ENCODE measurements at places on chromosomes 7 and 10. TPM values are rescaled to one million over a fixed set of nuclear protein-coding genes. Genes with fewer than 3 reads are reported as not detected.

DNA sequence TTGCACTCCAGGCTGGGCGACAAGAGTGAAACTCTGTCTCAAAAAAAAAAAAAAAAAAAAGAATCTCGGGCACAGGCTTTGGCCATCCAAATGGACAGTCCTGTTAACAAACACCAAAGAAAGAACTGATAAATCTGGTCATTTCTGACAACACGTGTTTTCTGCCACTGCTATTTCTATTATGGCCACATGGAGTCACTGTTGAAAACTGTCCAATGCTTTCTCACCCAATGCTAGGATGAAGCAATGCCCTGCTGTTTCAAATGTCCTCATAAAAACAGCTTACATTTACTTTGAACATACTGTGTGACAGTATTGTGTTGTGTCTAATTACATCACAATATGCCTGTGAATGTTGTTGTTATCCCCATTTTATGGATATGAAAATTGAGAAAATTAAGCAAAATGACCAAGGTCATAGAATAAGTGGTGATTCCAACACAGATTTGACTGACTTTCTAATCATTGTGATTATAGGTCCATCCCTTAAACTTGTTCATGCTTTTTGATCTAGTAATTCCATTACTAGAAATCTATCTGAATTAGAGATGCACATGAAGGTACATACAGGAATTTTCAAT is 19.9 kb upstream of the MAP3K8 start:
- DNase-seq = no peak

DNA sequence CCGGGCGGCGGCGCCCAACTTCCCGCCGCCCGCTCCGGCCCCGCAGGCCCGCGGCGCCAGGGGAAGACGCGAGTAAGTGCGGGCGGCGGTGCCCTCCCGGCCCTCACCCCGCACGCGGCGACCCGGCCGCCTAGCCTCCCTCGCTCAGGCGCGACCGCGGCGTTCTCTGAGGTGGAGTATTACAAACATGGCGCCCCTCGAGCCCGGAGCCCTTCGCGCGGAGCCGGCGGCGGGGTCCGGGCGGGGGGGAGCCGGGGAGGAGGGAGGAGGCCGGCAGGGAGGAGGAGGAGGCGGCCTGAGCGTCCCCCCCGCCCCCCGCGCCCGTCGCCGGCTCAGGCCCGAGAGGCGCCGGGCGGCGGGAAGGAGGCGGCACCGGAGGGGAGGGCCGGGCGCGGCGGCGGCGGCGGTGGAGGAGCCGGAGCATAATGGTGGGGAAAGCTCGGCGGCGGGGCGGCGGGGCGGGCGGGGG is at the start of gene ZMYND11:
Gene ZMYND11 (plus strand): TSS at position 324 of the 469 bp plus-strand sequence. CDS start 44,558 bp downstream, outside the sequence.
- peak; percentile 65 for DNase-seq

GRCh38 chr7:80018941-80019808 is 115.5 kb upstream of the GNAI1 start:
- DNase-seq = peak; percentile 46

GJD4 gene
- polyA plus RNA-seq = 5.1 TPM

DNA sequence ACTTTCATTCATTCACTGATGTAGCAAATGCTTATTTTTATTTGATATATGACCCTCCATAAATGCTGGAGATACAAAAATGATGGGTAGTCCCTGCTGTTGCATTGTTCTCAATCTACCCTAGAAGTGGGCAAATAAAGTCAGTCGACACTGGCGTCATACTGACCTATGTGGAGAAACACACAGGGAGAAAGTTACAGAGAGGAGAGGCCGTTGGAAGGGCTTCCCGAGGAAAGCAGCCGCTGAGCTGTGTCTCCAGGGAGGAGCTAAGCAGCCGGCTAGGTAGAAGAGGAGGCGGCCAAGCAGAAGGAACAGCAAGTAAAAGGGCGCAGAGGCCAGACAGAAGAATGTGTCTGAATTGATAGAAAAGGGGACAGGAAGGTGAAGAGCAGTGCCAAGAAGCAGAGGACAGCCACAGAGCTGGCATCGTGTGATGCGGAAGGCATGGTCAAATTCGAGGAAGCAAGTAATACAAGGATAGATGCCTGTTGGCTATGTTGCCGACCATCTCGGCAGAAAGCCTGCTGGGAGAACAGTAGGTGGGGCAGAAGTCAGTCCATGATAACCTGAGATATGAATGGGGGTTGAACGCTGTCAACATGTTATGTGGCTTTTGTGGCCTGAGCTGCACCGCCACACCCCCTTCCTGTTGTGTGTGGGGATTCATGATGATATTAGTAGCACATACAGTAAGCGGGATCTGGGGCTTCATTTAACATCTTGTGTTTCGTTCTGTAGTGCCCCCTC is 25.9 kb downstream of the ST8SIA6 start:
- no peak for DNase-seq

DDX50 gene
- 47.9 TPM for polyA plus RNA-seq

GRCh38 chr10:44161184-44161583 is 223.7 kb downstream of the CXCL12 start:
- DNase-seq = no peak

AKR1C2 gene
- polyA plus RNA-seq = 6.1 TPM

- DNase-seq = no peak
Measured at GRCh38 chr7:156177422-156178055, 365.3 kb upstream of the SHH start.

- no peak for DNase-seq
Measured at GRCh38 chr7:102966465-102966864, 53.7 kb downstream of the LRRC17 start.

DNA sequence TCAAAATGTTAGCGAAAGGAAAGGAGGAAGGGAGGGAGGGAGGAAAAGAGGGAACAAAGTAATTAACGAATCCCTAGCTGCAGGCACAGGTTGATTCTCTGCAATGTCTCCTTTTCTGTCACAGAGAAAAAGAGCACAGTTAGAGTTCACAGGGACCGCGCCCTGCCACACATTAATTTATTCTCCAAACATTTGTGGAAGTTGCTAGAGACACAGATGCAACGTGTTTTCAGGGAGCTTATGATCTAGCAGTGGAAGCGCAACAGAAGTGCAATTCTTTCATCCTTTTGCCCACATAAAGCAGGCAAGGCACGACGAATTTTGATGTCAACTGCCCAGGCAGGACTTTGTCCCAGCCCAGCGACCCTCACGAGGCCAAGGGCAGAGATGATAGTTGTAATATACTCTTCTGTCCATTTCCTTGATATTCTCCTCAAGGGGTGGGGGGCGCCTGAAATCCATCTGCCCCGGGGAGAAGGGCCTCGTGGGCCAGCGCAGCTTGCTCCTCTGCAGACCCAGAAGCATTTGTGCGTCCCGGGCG is 101.7 kb upstream of the ZNF438 start:
- DNase-seq = no peak

- DNase-seq = no peak
Measured at GRCh38 chr10:29647478-29647877, 12.7 kb upstream of the SVIL start.

DNA sequence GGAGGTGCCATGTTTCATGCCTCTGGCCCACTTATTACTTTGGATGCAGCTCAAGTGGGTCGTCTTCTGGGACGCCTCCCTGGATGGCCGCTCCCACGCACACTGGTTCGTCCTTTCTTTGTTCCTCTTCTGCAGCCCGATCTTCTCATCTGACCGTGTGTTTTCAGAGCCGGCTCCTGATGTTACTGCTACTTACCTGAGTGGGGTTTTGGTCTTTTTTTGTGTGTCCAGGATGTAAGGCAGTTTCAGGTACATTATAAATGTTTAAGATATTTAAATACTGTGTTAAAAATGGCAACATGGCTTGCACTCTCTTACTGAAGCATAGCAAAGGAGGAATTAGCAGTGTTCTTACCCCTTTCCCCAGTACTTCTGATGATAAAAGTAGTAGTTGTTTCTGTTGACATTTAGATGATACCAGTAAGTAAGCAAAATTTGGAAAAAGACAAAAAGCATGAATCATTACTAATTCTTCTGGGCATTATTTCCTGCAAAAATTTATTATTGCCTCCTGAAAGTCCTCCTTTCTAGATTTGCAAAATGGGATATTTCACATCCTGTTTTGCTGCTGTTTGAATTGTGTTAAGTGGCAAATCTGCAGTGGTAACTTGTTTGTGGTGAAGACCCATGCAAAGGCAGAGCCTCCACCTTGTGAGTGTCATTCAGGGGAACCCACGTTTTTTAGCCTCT is 59.4 kb downstream of the SHH start:
- DNase-seq = no peak

DNA sequence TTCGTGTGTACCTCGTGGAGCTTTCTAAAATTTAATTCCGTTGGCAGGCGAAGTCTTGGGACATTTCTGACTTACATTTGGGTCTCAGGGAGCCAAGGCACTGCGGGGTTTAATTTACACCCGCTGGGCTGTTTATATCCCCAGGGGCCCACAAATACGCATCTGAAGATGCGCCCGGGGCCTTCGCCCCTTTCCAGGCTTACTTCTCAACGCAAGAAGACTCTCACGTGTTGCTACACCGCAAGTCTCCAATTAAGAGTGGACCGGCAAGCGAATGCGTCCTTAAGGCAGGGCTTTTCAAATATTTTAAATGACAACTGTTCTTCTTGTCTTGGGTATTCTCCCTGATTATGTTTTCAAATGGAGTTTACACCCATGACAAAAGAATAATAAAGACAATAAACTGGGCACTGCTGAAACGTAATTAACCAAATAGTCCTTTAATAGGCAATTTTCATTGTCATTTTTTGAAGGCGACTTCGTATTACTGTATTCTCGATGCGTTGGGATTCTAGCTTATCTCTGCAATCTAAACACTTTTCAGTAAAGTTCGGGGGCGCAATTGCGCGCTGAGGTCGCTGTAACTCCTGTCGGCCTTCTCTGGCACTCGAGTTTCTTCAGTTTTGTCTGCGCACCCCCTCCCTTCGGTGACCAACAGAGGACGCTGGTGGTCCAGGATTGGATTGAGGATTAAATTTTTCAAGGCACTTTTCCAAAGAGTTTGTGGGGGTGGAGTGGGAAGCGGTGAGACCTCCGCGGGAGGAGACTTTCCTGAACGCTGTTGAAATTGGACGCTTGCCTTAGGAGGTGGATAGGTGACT is 837 bp upstream of the IGFBP3 start:
- DNase-seq = peak; percentile 90

GRCh38 chr7:155353256-155353897 is 55.7 kb downstream of the INSIG1 start:
- DNase-seq = no peak

DNA sequence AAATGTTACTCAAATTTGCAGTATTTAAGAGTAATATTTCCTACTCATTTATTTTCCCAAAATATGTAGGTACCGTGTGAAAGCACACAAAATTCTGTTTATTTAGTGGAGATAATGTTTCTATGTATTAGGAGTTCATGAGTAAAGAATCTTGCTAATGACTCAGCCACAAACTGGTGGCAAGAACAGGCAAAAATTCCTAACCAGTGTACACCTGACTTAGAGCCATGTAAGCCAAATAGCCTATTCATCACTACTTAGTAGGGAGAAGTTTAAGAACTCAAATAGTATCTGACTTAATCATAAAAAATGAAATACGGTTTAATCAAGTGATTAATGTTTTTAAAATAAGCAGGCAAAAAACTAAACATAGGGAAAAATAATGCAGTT is 169.0 kb downstream of the SRPK2 start:
- no peak for DNase-seq

GRCh38 chr7:39958038-39958437 is 8.0 kb downstream of the CDK13 start:
- DNase-seq = no peak
